Cortex of kidney (tissue), 1 donor: ENCODE measurements at places on chromosomes 3 and 15.

DNA sequence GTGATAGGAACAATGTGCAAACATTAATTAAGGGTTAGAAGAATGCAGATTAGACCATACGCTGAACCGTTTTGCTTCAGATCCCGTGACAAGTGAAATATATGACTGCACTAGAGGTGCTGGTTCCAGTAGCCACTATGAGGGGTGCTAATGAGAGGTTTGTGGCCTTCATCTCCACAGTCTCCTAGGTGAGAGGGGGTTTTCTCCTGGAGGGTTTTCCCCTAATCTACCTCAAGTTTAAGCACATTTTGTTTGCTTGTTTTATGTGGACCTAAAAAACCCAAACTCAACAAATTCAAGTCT lies 13.7 kb upstream of the SHF start:
- DNase-seq, result no peak

DNA sequence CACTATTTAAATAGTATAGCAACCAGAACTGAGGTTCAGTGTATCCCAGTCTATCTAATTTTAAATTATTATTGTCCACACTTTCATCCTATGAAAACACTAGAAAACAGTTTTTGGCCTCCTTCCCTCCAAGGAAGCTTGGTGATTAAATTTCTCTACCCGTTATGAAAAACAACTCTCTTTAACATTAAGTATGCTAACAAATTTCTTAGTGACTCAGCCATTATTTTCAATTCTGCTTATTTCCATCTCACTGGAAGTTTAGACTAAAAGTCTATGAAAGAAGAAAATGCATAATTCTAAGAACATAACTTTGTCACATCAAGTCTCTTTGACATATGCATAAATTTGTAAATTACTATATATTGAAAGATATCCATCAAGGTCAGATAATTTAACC lies 185.2 kb downstream of the NSUN3 start:
- DNase-seq, result no peak

DNA sequence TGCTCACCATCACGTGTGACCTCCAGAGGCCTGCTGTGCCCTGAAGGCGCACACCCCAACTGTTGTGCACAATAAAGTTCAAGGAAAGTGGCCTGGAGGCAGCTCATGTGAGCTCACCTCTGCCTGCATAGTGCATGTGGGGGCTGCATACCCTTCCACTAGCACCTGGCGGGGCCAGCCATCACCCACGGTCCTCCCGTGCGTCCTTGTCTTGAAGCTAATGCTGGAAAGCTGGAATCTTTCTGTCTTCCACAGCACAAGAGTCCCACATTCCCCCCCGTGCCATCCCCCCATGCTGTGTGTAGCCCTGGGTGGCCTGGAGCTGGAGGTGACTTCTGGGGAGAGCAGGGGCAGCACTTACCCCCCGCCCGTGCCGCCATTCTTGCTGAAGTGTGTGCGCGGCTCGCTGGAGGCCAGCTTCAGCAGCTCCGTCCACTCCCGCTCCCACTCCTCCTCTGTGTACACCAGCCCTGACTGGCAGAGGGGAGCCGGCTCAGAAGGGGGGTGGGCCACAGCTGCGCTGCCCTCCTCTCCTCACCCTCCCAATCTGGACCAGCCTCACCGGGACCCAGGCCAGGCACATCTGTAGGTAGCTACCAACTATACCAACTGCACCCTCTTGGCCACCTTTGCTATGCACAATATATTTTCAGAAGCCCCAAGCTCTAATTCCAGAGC lies 199.5 kb downstream of the KLF13 start:
- DNase-seq, result no peak

- no peak for DNase-seq
Observed at GRCh38 chr3:78249294-78249693, 1209.4 kb downstream of the ROBO2 start.

GRCh38 chr3:117130222-117130621 lies 420.6 kb downstream of the TUSC7 start:
- no peak for DNase-seq

DNA sequence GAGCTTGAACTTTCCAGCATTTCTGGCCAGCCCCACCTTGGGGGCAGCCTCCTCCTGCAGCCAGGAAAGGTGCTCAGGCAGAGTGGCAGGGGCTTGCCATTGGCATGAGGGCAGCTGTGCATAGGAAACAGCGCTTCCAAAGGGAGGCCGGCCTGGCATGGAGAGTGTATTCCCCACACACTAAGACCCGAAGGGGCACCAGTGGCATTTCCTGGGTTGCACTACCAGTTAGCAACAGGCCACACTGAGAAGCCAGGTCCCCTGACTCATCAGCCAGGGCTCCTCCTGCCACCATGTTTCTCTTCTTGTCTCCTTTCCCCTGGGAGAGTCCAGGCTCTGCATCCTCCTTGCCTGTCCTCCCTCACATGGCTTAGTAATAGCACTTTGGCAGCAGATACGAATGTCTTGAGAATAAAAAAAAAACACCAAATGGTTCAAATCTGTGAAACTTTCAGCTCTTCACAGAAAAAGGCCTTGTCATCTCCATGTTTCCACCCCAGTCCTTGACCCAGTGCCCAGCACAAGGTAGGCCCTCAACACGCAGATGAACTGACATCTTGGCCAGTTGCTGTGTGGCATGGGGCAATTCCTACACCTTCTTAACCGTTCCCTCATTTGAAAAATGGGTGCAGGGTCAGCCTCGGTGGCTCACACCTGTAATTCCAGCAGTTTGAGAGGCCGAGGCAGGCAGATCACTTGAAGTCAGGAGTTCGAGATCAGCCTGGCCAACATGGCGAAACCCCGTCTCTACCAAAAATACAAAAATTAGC lies 180.4 kb downstream of the SMAD6 start:
- DNase-seq, result no peak

DNA sequence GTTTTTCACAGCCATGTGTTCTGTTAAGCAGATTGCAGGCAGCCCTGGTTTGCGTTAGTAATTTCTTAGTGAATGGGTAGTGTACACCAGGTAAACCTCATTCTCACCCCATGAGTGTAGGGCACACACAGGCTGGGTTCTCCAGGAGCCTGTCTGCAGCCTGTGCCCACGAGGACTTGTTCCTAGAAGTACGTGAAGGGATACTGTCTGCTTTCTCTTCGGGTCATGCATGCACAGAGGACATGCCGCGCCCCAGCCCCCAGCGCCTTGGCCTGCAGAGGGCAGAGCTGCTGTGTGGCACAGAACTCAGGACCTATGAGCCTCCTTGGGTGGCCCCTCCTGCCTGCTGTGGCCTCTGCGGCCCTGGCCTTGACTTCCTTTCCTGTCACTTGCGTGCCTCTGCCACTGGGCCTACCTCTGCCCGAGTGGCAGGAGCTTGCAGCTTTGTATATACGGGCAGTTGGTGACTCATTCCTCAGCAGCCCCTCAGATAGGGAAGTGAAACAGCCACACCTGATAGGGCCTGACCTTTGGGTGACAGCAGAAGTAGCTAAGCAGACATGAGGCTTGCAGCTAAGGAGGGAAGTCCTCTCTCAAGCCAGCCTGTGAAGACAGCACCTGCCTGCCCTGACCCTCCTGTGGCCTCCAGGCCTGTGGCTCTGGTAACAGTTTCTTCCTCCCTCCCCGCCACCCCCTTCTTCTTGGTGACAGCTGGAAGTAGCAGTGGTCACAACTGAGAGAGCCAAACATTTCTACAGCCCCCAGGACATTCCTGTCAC lies 19.5 kb downstream of the PPCDC start:
- no peak for DNase-seq

- no peak for DNase-seq
Observed at GRCh38 chr3:118011910-118012309, 1022.7 kb downstream of the IGSF11 start.
